SW480 (cell line): ENCODE measurements at places on chromosomes 11 and 22.

- DNase-seq = no peak
These were observed 71.4 kb downstream of the KIAA1671 start for GRCh38 chr22:25023879-25024278.

- DNase-seq = no peak
These were observed 4.4 kb upstream of the C11orf16 start for GRCh38 chr11:8937159-8937558.

- no peak for DNase-seq
These were observed 5.1 kb downstream of the GRAMD4 start for GRCh38 chr22:46625113-46625842.

DNA sequence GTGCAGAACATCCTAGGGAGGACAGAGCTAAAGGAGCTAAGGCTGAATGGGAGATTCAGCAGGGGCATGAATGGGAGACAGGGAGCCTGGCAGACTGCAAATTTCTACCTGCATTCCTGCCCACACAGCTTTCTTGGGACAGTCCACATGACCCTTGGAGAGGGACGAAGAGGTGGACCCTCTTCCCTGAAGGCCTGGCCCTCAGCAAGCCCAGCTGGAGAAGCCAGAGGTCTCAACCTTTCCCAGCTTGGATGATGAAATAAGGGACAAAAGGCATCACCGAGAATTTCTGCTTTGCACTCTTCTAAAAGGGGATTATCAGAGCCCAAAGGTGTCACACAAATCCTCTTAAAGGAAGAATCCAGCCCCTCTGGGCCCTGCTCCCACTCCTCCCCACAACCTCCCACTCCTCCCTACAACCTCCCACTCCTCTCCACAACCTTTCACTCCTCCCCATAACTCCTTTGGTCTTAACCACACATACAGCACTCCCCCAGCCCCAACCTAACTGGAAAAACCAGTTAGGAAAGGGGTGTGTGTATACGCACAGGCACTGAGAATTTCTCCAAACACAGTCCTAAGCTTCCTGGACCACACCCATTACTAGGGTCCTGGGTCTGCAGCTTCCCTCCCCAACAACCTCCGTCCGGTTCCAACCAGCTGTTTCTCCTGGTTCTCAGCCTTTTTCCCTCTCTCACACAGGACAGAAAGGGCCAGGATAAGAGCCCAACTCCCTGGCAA is 38.4 kb downstream of the RPL27A start:
- no peak for DNase-seq

- DNase-seq = no peak
These were observed 77.1 kb upstream of the PRR5 start for GRCh38 chr22:44624689-44625420.

DNA sequence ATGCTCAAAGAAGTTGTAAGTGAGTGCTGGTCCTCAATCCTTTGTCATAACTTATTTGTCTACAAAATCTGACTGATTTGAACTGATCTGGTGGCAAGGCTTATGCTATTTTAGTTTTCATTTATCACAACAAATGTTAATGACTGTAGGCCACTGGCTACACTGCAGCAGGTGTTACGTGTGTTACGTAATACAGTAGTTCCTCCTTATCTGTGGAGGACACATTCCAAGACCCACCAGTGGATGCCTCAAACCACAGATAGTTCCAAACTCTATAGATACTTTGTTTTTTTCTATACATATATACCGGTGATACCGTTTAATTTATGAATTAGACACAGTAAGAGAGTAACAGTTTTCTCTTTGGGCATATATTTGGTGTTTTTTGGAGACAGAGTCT is 7.0 kb downstream of the MADD start:
- no peak for DNase-seq

GRCh38 chr11:46066335-46066734 is 54.9 kb downstream of the PHF21A start:
- DNase-seq = no peak
